Muscle of arm (tissue), 14 donors: ENCODE measurements at places on chromosomes 11 and 22.

GRCh38 chr11:65432686-65433582 is 10.3 kb downstream of the NEAT1 start:
- DNase-seq, result no peak

DNA sequence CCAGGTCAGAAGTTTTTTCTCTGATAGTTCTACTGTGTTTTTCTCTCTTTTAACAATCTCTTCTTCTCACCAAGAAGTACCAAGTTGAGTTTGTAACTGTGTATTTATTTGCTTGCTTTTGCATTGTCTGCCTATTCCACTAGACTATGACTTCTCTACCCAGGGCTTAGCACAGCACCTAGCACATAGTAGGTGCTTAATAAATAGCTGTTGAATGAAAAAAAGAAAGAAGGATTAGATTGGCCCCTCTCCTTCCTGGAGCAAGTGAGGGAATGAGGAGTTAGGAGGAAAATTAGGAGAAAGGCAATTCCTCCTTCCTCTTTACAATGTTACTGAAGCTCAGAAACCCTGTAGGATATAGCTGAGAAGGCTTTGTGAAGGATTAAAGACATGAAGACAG is 83.3 kb downstream of the FBXO7 start:
- DNase-seq, result no peak

DNA sequence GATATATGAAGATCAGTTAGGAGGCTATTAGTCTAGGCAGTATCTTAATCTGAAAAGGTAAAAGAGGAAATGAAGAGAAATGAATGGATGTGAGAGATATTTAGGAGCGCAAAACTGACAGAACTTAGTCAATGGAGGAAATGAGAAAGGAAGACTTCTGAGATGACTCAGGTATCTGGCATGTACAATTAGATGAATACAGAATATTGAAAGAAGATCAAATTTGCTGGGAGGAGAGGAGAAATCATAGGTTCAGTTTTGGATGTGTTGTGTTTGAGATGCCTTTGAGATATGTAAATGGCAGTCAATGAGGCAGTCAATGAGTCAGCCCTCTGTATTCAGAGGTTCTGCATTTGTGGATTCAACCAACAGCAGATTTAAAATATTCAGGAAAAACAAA is 42.9 kb upstream of the GAB2 start:
- no peak for DNase-seq

- no peak for DNase-seq
Measured at GRCh38 chr22:41565403-41566054, 4.7 kb downstream of the CSDC2 start.

GRCh38 chr11:113198972-113199661 is 115.3 kb upstream of the TTC12 start:
- DNase-seq, result no peak

GRCh38 chr11:134762248-134763029 is 350.4 kb upstream of the B3GAT1 start:
- peak; percentile 7 for DNase-seq

- no peak for DNase-seq
Measured at GRCh38 chr11:124749912-124750311, 2.1 kb downstream of the VSIG2 start.

- DNase-seq, result no peak
Measured at GRCh38 chr11:128653801-128654231, 40.1 kb upstream of the FLI1 start.

- DNase-seq, result no peak
Measured at GRCh38 chr11:112537026-112537425, 276.4 kb upstream of the PLET1 start.

GRCh38 chr22:24540470-24540869 is 14.5 kb downstream of the GUCD1 start:
- no peak for DNase-seq

- peak; percentile 70 for DNase-seq
Measured at GRCh38 chr11:74449369-74449931, 17.9 kb downstream of the KCNE3 start.

DNA sequence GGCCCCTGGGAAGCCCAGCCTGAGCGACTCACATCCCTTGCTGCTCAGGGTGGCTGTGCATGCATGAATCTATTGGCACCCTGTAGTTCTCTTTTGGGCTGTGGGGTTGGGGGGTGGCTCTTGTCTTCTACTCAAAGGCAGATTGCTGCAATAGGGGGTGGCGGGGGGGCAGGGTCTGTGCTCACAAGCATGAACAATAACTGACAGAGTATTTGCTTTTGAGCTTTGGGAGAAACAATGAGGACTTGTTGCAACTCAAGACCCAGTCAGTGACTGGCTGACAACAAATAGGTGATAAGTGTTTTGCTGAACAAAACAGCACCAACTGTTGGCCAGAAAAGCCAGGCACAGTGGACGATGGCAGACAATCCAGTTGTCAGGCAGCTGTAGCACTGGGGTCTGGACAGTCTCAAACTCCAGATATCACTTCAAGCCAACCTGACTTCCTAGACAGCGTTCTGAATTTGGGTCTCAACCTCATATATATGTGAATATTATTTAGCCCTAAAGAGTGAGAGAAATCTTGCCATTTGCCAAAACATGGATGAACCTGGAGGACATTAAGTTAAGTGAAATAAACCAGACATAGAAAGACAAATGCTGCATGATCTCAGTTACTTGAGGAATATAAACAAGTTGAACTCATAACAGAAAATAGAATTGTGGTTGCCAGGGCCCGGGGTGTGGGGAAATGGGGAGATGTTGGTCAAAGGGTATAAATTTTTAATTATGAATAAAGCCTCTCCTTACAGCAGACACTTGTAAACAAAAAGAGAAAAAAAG is 61.7 kb downstream of the ME3 start:
- DNase-seq, result no peak

GRCh38 chr11:128642571-128642970 is 51.3 kb upstream of the FLI1 start:
- no peak for DNase-seq

GRCh38 chr11:125300791-125301218 is 136.3 kb downstream of the PKNOX2 start:
- peak; percentile 60 for DNase-seq

GRCh38 chr11:86537541-86538222 is 134.7 kb downstream of the ME3 start:
- no peak for DNase-seq

- DNase-seq, result no peak
Measured at GRCh38 chr11:76621466-76621865, 49.1 kb downstream of the LRRC32 start.

GRCh38 chr11:67002297-67002913 is 20.5 kb upstream of the SYT12 start:
- DNase-seq, result no peak

DNA sequence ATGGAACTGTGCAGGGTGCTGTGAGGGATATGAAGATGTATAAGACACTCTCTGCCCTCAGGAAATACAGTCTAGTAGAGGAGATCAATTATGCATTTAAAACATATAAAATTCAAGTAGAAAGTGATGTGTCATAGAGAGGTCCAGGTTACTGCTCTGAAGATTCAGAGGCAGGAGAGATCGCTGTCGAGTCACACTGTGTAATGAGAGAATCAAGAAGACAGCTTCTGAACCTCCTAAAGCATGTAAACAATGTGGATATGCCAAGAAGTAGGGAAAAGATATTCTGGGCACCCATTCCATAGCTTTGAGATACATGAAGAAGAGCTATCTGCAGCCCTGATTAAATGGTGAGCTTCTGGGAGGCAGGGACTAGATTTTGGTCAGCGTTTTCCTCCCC is 16.7 kb downstream of the SSH3 start:
- no peak for DNase-seq

DNA sequence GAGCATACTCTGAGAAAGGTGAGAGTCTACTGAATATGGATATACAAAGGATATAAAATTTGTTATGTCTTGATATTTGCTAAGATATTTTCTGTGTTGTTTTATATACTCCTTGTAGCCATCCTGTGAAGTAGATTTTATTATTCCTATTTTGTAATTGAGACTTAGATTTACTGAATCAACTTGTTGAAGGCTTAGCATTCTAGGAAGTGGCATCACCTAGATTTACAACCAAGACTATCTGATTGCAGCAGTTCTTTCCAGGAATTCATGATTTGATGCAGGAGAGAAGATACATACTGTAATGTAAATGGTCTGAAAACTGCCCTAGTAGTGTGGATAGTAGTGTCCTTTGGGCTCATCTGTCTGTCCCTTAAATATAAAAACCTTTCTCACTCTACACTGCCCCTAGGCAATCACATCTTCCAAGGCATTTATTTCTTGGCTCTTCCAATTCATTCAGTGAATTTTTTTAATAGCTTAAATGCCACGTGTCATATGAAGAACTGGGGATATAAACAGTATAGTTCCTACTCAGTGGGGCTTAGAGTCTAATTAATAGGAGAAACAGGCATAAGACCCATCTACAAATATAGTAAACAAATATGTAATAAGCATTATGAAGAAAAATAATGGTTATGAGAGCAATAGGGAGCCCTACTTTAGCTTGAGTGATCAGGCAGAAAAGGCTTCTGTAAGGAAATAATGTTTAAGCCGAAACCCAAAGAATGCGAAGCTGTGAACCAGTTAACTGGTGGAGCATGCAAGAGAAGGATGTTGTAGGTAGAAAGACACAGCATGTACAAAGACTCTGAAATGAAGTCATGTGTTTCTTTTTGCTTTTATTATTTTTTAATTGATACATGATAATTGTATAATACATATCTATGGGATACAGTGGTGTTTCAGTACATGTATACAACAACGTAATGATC is 13.6 kb downstream of the IPO7 start:
- no peak for DNase-seq

DNA sequence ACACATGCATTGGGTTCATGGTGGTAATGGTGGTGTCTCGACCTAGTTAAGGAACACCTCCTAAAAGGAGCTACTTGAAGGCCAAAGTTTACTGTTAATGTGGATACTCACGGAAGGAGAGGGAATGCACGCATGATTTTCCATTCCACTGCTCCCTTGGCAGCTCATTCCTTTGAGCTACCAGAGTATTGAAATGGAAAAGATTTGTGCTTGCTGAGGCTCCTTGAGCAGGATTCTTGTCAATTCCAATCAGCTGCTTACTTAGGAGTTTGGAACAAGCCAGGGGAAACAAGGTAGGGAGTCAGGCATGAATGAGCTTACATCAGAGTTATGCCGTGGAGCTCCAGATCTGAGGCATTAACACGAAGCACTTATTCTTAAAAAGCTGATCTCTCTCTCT is 108.8 kb downstream of the GRIA4 start:
- DNase-seq, result no peak

DNA sequence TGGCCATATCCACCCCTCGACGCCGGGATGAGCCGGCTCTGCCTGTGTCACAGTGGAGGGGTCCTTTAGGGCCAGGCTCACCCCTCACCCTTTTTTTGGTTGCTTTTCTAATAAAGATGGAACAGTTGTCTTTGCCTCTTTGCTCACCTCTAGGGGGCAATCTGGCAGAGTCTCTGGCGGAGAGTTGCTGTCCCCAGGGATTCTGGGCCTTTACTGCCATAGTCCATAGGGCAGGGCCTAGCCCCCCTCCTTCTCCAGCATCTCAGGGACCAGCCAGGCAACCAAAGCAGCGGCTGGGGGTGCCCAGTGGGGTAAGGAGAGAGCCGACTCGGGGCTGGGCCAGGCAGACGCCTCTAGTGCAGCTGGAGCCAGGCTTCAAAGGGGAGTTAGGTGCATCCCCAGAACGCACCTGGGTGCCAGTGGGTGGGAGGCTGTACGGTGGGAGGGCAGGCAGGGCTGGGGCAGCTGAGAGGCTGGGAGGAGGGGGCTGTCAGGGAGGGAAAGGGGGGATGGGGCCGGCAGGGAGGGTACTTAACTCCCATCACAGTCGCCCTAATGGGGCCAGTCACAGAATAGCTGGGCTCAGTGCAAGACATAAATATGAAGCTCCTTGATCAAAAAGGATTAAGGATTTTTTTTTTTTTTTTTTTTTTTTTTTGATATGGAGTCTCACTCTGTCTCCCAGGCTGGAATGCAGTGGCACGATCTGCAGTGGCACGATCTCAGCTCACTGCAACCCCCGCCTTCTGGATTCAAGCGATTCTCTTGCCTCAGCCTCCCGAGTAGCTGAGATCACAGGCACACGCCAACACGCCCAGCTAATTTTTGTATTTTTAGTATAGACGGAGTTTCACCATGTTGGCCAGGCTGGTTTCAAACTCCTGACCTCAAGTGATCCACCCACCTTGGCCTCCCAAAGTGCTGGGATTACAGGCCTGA is 2.5 kb upstream of the SUSD2 start:
- no peak for DNase-seq

GRCh38 chr11:45181193-45181888 is 34.9 kb downstream of the PRDM11 start:
- no peak for DNase-seq

DNA sequence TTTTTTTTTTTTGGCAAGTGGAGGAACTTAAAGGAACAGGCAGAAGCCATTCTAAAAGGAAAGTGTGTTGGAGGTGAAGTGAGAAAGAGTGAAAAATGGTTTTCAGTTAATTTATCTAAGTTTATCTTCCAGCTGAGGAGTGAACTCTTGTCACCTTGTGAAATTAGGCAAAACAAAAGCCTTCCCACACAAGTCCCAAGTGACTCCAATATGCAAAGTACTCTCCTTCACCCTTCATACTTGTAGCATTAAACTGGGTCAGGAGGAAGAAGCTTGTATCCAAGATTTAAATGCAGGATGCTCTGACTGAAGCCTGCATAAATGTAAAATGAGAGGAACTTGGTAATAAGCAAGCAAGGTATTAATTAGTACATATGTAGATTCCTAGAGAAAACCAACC is 796.8 kb downstream of the DLG2 start:
- DNase-seq, result no peak

GRCh38 chr11:45269678-45270077 is 16.5 kb downstream of the SYT13 start:
- DNase-seq, result no peak

GRCh38 chr22:29541845-29542244 is 11.7 kb downstream of the THOC5 start:
- no peak for DNase-seq

DNA sequence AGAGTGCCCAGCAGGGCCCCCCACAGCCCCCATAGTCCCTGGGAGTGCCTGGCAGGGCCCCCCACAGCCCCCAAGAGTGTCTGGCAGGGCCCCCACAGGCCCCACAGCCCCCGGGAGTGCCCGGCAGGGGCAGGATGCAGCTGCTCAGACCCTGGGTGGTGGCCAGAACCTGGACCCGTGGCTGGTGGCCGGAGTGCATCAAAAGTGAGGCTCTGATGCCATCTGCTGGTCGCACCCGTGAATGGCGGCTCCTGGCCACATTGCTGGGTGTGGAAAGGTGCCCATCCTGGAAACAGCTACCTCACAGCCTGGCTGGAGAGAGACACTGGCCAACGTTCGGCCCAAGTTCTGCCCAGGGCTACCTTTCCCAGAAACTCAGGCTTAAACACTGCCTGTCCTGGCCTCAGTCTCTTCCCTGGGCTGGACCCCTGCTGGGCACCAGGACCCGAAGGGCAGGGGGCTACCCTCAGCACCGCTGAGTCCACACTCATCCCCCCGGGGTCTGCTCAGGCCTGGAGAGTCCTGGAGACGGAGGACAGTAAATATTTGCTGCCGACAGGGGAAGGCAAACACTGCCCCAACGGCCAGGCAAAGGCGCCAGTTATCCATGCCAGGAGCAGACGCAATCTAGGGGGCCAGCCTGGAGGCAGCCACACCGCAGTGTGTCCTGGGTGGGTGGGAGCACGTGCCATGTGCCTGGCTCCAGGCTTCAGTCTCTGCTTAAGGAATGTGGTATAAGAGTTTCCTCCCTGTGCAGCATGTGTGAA is 4.4 kb downstream of the INS start:
- no peak for DNase-seq
